HEK293T (cell line): ENCODE measurements at places on chromosomes 2 and 18.

- DNase-seq: no peak
Measured at GRCh38 chr2:232341739-232342126, 36.8 kb upstream of the ALPP start.

DNA sequence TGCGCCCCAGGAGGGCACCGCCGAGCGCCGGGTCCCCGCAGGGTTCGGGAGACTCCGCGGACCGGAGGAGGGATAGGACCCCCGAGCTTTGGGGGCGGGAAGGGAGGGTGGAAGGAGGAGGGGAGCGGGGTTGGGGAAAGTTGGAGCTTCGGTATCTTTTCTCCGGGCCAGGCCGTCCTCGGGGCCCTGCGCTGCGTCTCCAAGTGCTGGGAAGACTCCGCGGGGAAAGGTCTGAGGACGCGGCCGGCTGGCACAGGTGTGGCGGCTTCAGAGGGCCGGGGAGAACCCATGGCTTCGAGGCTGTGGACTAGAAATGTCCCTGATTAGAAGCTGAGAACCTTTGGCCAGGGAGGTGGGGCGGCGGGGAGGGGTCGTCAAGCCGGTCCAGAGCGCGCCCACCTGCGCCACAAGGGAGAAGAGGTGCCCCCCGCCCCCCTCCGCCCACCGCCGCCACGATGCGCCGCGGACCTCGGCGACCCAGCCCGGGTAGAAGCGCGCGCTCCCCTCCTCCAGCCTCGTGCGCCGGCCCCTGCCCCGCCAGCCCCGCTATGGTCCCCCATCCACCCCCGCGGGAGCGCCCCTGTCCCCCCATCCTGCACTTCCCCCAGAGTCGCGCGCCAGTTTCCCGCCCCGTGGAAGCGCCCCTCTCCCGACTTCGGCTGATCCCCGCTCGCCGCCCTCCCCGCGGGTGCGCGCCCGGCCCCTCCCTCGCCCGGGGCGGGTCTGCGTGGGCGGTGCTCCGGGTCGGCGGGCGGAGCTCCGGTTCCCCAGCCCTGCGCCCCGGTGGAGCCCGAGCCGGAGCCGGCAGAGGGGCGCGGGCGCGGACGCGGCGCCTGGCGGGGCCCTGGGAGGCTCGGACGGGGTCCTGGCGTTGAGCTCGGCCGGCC, at the start of gene SNTG2:
TSS of gene SNTG2 (plus strand) at position 770 of the 887 bp plus-strand sequence. CDS start 148 bp downstream, outside the sequence.
- DNase-seq: peak; percentile 80

- DNase-seq: no peak
Measured at GRCh38 chr2:123451542-123451941, 573.5 kb upstream of the CNTNAP5 start.

DNA sequence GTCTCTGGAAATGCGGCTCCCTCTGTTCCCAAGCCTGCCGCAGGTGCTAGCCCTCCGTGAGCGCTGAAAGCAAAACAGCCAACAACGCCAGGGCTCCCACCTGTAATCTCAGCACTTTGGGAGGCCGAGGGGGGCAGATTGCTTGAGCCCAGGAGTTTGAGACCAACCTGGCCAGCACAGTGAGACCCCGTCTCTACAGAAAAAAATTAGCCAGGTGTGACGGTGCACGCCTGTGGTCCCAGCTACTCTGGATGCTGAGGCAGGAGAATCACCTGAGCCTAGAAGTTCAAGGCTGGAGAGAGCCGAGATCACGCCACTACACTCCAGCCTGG, 41.3 kb upstream of the PTMA start:
- no peak for DNase-seq
